Chondrocyte (in vitro differentiated cells): ENCODE measurements at places on chromosomes 11 and 22. TPM values are rescaled to one million over a fixed set of nuclear protein-coding genes. Genes with fewer than 3 reads are reported as not detected.

TCN2 gene
- 10.4 to 14.9 TPM (median 11.5 TPM) in 3 replicates for total RNA-seq

PCNX3 gene
- total RNA-seq = 32.6 to 57.7 TPM (median 36.3 TPM) in 3 replicates

PANX1 gene
- total RNA-seq = 25.6 to 36.4 TPM (median 35.7 TPM) in 3 replicates

GRCh38 chr11:64863391-64864060 lies 14.9 kb downstream of the EHD1 start:
- DNase-seq = no peak
- peak overlapping the region; percentile 94 for H3K27ac ChIP-seq
- peaks cover 8% of the 10 kb centered on the region for H3K36me3 ChIP-seq
- peak overlapping the region; percentile 26 for H3K4me3 ChIP-seq
- H3K27me3 ChIP-seq = no peaks in the 10 kb centered on the region

GRCh38 chr11:118791961-118792569 lies 1.1 kb upstream of the DDX6 start:
- H3K4me1 ChIP-seq = peaks cover 30% of the 10 kb centered on the region
- H3K36me3 ChIP-seq = no peaks in the 10 kb centered on the region
- DNase-seq = no peak
- peak overlapping the region; percentile 99 for H3K27ac ChIP-seq
- H3K4me3 ChIP-seq = peak overlapping the region; percentile 97

MS4A12 gene
- total RNA-seq = not detected in 3 replicates

MMP7 gene
- 0.50 to 0.51 TPM in 2 of 3 replicates, not detected in the other for total RNA-seq

- H3K27me3 ChIP-seq = no peaks in the 10 kb centered on the region
- H3K4me1 ChIP-seq = peaks cover 85% of the 10 kb centered on the region
- H3K27ac ChIP-seq = peak overlapping the region; percentile 97
- DNase-seq = no peak
Measured at GRCh38 chr11:10587388-10587787, 18.9 kb upstream of the LYVE1 start.

GRCh38 chr11:5923794-5924193 lies 18.3 kb upstream of the OR56A3 start:
- H3K27me3 ChIP-seq = no peaks in the 10 kb centered on the region
- H3K36me3 ChIP-seq = no peaks in the 10 kb centered on the region
- H3K4me3 ChIP-seq = no peak overlapping the region
- no peak for DNase-seq
- H3K4me1 ChIP-seq = no peaks in the 10 kb centered on the region
- H3K27ac ChIP-seq = no peak overlapping the region

BTG4 gene
- not detected in 3 replicates for total RNA-seq

DNA sequence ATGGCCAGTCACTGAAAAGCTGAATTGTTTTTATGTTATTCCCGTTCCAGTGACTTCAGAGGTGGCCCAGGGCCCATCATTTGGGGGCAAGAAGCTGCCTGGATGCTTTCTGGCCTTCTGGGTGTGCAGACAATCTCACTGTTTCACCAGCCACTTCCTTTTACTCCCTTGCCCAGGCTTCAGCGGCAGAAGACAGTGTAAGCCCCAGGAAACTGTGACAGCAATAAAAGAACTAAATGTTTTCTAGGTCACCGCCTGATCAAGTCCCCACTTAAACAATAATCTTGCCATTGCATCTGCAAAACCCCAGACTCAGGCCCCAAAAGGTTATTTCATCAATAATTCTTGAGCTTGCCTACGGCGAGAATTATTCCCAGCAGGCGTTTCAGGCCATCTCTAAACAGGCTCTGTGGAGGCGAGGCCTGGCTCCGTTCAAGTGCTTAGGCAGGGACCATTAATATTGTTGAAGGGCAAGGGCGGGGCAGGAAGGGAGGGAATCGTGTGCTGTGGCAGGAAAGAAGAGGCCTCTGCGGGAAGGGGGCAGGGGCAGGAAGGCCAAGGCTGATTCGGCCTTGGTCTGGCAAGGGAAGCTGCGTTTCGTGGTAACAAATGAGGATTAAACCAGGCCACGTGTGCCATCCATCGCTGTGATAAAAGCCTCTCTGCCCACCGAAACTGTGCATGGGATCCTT lies 252.3 kb downstream of the KIRREL3 start:
- DNase-seq = no peak
- no peaks in the 10 kb centered on the region for H3K27me3 ChIP-seq
- peaks cover 7% of the 10 kb centered on the region for H3K4me1 ChIP-seq
- no peak overlapping the region for H3K4me3 ChIP-seq
- no peak overlapping the region for H3K27ac ChIP-seq

DNA sequence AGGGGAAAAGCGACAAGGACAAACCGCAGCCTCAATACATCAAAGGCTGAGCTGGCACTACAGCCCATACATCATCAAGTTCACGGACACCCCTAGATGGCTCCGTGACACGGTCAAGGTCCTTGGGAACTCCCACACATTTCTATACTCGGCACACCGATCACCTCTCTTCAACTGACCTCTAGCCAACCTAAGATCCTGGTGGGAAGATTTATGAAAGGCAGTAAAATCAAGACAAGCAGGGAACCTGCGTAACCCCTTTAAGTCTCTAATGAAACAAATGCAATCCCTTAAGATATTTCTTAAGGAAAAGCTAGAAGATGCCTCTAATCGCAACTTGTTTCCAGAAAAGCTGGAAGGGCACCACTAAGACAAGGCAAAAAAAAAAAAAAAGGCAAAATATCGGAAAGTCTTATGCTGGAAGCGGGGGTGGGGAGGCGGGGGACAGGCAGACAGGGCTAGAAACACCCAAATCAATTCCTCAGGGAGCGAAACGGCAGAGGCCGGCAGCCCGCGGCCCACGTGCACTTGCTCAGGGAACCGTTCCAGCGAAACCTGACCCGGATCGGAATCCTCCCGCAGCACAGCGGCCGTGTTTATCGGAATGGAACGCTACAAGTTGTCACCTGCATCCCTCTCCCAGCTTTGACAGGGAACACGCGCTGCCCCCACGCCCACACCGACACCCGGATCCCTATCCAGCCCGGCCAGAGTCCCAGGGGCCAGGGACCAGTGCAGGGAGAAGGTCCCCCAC lies 1.4 kb downstream of the ARHGAP20 start:
- DNase-seq = no peak
- peaks cover 2% of the 10 kb centered on the region for H3K36me3 ChIP-seq
- H3K4me3 ChIP-seq = peak overlapping the region; percentile 77

- no peak for DNase-seq
- H3K4me1 ChIP-seq = peaks cover 9% of the 10 kb centered on the region
- no peaks in the 10 kb centered on the region for H3K27me3 ChIP-seq
Measured at GRCh38 chr22:31378123-31378522, 21.3 kb upstream of the DRG1 start.

ROBO4 gene
- total RNA-seq = not detected in 3 replicates

DNA sequence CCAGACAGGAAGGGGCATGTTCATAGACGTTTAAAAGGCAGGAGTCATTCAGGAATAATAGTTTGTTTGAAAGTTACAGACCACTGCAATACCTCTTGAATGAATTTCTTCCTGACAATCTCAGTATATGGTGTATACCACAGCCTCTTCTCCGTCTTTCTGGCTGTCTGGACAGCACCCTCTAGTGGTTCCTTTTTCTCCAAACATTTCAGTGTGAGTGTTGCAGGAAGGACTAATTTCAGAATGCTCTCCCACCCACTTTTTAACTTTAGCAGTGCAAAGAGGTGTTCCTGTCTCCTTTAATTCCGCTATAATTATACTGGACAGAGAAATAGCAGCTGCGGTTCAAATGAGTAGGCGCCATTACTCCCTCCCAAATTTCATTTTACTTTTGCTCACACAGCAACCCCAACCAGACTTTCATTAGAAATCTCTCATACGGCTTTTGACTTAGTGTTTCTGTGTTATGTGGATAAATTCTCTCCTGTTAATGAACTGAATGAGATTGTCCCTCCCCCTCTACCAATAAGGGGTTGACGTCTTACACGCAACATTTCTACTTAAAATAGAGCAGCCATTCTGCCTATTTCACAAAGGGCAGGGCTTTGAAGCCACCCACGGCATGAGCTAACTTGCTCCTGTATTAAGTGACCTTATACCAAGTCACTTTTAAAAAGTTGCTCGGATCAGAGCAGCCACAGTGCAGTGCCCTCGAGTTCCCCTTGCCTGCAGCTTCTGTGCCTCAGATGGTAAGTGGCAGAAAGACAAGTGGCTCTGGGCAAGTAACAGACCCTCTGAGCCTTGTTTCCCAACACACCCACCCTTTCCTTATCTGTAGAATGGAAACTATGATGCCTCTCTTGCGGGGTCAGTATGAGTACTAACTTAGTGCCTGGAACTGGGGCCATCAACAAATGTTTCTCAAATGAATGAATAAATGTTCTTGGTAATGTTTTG lies 368.6 kb downstream of the OPCML start:
- no peak for DNase-seq
- H3K4me3 ChIP-seq = no peak overlapping the region
- no peaks in the 10 kb centered on the region for H3K4me1 ChIP-seq
- H3K27ac ChIP-seq = no peak overlapping the region

LAYN gene
- 10.6 to 12.9 TPM (median 11.5 TPM) in 3 replicates for total RNA-seq

DNA sequence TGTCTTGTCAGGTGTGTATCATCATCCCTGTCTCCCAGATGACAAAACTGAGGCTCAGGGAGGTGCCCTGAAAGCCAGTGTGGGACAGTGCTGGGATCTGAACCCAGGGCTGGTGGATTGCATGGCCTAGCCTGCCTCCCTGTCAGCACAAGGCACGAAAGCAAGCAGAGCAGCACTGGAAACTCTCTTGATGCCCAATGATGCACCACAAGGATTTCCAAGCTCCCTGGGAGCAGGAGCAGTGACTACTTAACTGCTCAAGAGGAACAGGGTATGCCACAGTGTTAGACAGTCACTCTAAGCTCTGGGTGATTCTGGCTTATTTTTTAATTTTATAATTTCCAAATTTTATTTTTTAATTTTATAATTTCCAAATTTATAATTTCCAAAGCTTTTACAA lies 9.0 kb downstream of the ZC3H7B start:
- no peaks in the 10 kb centered on the region for H3K36me3 ChIP-seq
- H3K27me3 ChIP-seq = no peaks in the 10 kb centered on the region
- H3K4me3 ChIP-seq = no peak overlapping the region
- no peak for DNase-seq
- no peak overlapping the region for H3K27ac ChIP-seq
- peaks cover 25% of the 10 kb centered on the region for H3K4me1 ChIP-seq

CYP2D6 gene
- 0.75 to 1.7 TPM (median 0.95 TPM) in 3 replicates for total RNA-seq
